SJCRH30 (cell line): ENCODE measurements at places on chromosomes 1 and 21. TPM values are rescaled to one million over a fixed set of nuclear protein-coding genes. Genes with fewer than 3 reads are reported as not detected.
A peak's percentile ranks its signal among the peaks of the same experiment; 100 is the strongest.

- H3K36me3 ChIP-seq, result no peaks in the 10 kb centered on the region
- H3K27me3 ChIP-seq, result no peaks in the 10 kb centered on the region
- no peak overlapping the region for H3K27ac ChIP-seq
- peaks cover 10% of the 10 kb centered on the region for H3K4me1 ChIP-seq
- no peak for DNase-seq
- H3K4me3 ChIP-seq, result no peak overlapping the region
These were observed 157.7 kb upstream of the COL11A1 start for GRCh38 chr1:103266036-103266435.

DNA sequence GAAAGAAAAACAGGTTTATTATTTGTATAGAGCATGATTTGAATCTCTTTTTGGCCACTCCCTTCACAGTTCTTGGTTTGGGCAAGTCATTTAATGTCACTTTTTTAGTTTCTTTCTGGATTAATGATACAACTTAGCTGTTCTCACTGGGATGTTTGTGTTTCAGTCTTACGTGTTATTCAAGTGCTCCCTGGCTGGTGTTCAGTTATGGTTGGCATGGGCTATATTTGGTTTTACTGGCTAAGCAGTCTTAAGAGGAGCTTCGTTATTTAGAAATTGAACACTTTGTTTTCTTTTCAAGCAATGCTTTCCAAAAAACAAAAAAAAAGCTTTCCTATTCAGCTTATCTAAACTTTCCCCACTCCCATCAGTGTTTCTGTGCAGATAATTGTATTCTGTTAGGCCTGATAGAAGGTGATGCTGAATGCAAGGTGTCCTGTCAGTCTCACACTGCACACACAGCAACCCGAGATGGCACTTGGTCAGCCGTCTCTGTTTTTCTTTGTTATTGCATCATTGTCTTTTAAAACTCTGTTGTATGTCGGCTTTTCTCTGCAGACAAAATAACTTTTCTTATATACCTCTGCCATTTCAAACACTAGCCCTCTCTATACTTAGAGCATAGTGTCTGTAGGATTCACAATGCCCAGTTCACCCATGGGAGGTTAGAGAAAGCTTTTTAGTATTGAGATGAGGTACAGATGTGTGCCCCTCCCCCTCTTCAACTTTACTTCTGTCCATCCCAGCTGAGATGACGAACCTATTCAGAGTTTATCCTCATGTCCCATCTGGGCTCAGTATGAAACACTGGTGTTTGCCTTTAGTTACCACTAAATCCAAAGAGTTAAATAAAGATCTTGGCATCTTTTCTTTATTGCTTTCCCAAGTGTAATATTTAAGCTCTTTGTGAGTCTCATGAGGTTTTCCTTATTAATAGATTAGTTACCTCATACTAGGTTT lies 80.2 kb downstream of the VPS13D start:
- H3K4me3 ChIP-seq, result no peak overlapping the region
- DNase-seq, result no peak
- peaks cover 51% of the 10 kb centered on the region for H3K36me3 ChIP-seq

DNA sequence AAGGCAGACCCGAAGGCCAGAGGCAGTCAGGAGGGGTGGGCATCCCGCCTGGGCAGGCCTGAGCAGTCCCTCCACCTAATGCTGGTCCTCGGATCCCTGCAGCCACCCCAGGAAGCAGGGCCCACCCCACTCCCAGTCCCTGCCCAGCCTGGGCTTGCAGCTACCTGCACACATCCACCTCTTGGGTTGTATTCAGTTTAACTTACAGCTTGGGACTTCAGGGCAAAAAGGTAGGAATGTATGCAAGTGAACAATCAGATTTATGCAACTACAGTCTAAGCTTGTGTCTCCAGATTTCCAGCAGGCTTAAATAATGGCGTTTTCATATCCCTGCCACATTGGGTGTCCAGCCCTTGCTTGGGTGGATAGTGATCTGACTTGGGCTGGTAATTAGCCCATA lies 17.4 kb downstream of the LDLRAP1 start:
- H3K27ac ChIP-seq, result no peak overlapping the region
- no peaks in the 10 kb centered on the region for H3K27me3 ChIP-seq
- no peak for DNase-seq
- peaks cover 13% of the 10 kb centered on the region for H3K4me1 ChIP-seq

DNA sequence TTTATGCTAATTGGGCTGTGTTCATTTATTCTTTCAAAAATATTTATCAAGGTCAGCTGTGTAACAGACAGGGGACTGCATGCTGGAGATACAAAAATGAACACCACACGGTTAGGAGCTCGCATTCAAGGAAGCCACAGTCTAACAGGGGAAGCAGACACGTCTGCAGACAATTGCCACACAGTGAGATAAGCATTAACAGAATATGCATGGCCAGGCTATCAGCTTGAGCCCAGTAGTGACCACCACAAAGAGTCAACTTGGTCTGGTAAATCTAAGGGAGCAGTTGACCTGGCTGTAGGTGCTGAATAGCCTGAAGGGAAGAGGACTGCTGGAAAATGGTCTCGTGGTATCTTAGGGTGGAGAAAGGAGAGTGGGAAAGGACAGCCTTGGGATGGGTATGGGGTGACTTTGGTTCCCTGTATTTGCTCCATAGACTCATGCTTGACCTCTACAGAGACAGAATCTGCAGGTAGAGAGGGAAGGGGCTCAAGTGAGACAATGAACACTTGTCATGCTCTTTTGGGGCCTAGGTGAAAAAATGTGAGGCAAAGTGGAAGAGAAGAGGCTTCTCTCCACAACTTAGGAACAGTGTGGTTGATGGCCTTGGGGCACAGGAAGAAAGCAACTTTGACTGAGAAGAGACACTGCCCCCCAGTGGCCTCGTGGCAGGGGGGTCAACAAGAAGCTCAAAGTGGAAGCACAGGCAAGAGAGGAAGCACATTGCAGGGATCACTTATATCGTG lies 7.6 kb upstream of the NPL start:
- H3K4me1 ChIP-seq, result peaks cover 23% of the 10 kb centered on the region
- DNase-seq, result peak; percentile 93
- H3K36me3 ChIP-seq, result no peaks in the 10 kb centered on the region
- peak overlapping the region; percentile 17; the same call in 1 of the 2 replicates for H3K27ac ChIP-seq
- no peaks in the 10 kb centered on the region for H3K27me3 ChIP-seq

GRCh38 chr1:23417570-23417969 lies 7.0 kb downstream of the TCEA3 start:
- no peak overlapping the region for H3K4me3 ChIP-seq
- no peak overlapping the region for H3K27ac ChIP-seq
- H3K27me3 ChIP-seq, result no peaks in the 10 kb centered on the region

- no peak overlapping the region for H3K4me3 ChIP-seq
These were observed 23.4 kb downstream of the CELF3 start for GRCh38 chr1:151693057-151693651.

GRCh38 chr1:19974822-19975416 lies 4.5 kb downstream of the PLA2G2A start:
- H3K36me3 ChIP-seq, result no peaks in the 10 kb centered on the region
- H3K27me3 ChIP-seq, result peaks cover 5% of the 10 kb centered on the region; the same call in 1 of the 2 replicates
- no peak overlapping the region for H3K4me3 ChIP-seq
- no peak overlapping the region for H3K27ac ChIP-seq
- peak; percentile 52 for DNase-seq
- H3K4me1 ChIP-seq, result no peaks in the 10 kb centered on the region

- H3K4me3 ChIP-seq, result no peak overlapping the region
- no peaks in the 10 kb centered on the region for H3K4me1 ChIP-seq
- H3K27ac ChIP-seq, result no peak overlapping the region
- H3K27me3 ChIP-seq, result peaks cover 4% of the 10 kb centered on the region
- no peak for DNase-seq
- no peaks in the 10 kb centered on the region for H3K36me3 ChIP-seq
These were observed 27.5 kb upstream of the CD1D start for GRCh38 chr1:158153179-158153578.

LCE1B gene
- total RNA-seq, result not detected in 2 replicates

GUCA2A gene
- total RNA-seq, result not detected in 2 replicates
